ENCODE measurements at places on chromosomes 3 and 15.

GRCh38 chr15:70752193-70752635, 11.1 kb downstream of the UACA start:
- no peaks in the 10 kb centered on the region for H3K36me3 ChIP-seq
- DNase-seq: peak; percentile 66
- peak overlapping the region; percentile 4 for H3K27ac ChIP-seq

GRCh38 chr3:160106905-160107861, 118.0 kb upstream of the C3orf80 start:
- DNase-seq: no peak
- H3K27me3 ChIP-seq: peaks cover 5% of the 10 kb centered on the region
- H3K27ac ChIP-seq: no peak overlapping the region
- H3K4me3 ChIP-seq: no peak overlapping the region
- H3K4me1 ChIP-seq: no peaks in the 10 kb centered on the region
- no peaks in the 10 kb centered on the region for H3K36me3 ChIP-seq

- no peak for DNase-seq
- no peak overlapping the region for H3K4me3 ChIP-seq
- H3K27ac ChIP-seq: peak overlapping the region; percentile 84
- no peaks in the 10 kb centered on the region for H3K27me3 ChIP-seq
- H3K36me3 ChIP-seq: peaks cover 4% of the 10 kb centered on the region
- H3K4me1 ChIP-seq: peaks cover 62% of the 10 kb centered on the region
These were observed 81.4 kb upstream of the LMOD3 start for GRCh38 chr3:69203631-69204314.

DNA sequence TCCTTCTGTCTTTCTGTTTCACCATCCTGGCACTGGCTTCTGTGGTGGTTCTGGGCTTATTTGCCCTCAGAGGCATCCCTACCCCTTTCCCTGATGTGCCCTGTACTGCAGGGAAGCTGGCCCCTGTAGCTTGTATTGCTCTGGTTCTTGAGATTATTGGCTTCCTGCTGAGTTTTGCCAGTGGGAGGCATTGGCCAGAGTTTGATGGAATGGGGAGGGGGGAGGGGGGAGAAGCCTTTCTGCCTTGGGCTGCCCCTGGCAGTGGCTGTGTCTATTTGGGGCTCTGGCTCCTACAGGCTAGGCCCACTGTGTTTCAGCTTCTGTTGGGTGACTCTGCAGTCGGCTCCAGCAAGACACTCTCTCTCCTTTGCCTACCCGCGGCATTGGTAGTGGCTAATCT, 41.6 kb upstream of the SEMA6D start:
- no peak for DNase-seq
- no peaks in the 10 kb centered on the region for H3K27me3 ChIP-seq
- H3K36me3 ChIP-seq: no peaks in the 10 kb centered on the region
- H3K4me3 ChIP-seq: no peak overlapping the region

GRCh38 chr3:139642996-139643395, 34.8 kb downstream of the NMNAT3 start:
- no peak overlapping the region for H3K27ac ChIP-seq
- H3K4me3 ChIP-seq: no peak overlapping the region
- no peaks in the 10 kb centered on the region for H3K27me3 ChIP-seq
- H3K36me3 ChIP-seq: no peaks in the 10 kb centered on the region

GRCh38 chr3:20574746-20575145, 388.7 kb upstream of the SGO1 start:
- H3K4me1 ChIP-seq: no peaks in the 10 kb centered on the region
- H3K27me3 ChIP-seq: no peaks in the 10 kb centered on the region
- no peak overlapping the region for H3K27ac ChIP-seq
- no peak overlapping the region for H3K4me3 ChIP-seq

GRCh38 chr3:81761904-81762580, 597 bp upstream of the GBE1 start:
- peaks cover 31% of the 10 kb centered on the region for H3K36me3 ChIP-seq
- peak overlapping the region; percentile 76 for H3K4me3 ChIP-seq
- H3K27me3 ChIP-seq: no peaks in the 10 kb centered on the region

DNA sequence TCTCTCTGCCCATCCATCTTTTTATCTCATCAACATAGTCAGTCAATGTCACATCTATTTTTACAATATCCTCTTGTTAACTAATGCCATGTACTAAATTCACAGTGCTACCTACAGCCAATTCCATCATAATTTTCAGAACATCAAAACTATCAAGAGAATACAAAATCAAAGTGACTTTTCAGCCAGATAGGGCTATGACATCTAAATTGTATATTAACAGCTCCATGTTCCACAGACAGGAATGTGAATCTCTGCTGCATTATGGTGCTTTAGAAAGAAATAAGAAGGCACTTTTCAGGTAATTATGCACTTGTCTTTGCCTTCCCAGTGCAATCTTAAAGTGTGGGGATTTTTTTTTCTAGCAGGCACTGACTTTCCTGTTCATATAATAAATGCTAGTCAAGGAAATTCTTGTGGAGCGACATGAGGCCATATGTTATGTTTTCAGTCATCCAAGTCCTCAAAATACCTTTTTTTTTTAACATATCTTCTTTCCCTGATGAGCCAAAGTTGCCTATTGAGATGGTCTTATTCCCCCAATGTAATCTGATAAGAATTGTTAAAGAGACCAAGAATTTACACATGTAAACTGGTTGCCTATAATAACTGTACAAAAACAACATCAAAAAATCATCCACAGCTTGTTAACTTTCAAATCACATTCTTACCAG, 252.0 kb upstream of the CNTN3 start:
- no peaks in the 10 kb centered on the region for H3K36me3 ChIP-seq
- no peak overlapping the region for H3K4me3 ChIP-seq
- no peak for DNase-seq
- no peaks in the 10 kb centered on the region for H3K4me1 ChIP-seq

Measured in activated CD4-positive, alpha-beta T cell treated with anti-CD3 and anti-CD28 coated beads, Interleukin-2, amount 10 ng/mL, durations not matched to agents 7 days and 5 days (primary cell).